ENCODE measurements at places on chromosomes 1 and 21.

- DNase-seq: no peak
Measured at GRCh38 chr1:81220614-81221071, 580.1 kb upstream of the ADGRL2 start.

- DNase-seq: no peak
Measured at GRCh38 chr21:44455524-44456213, 359 bp downstream of the LRRC3 start.

- DNase-seq: no peak
Measured at GRCh38 chr1:28037946-28038345, 50.5 kb downstream of the EYA3 start.

- no peak for DNase-seq
Measured at GRCh38 chr1:177306981-177307380, 136.2 kb downstream of the BRINP2 start.

DNA sequence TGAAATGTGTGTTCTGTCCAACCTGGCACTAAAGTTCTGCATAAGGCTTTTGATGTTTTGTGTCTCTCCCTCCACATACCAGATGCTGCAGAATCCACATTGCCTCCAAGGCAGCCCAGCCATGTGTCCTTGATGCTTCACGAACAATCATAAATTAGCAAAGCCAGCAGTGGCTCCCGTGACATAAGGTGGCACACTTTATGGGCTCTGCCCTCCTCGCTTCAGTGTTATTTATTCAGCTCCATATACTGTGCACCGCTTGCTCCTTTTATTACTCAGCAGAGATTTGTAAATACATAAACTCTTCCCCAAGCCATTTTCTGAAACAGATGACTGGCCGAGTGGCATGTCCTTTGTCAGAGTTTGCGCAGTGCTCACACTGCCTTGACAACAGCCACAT, 112.8 kb upstream of the SLC35F3 start:
- DNase-seq: no peak

GRCh38 chr1:27597516-27598294, 6.2 kb downstream of the AHDC1 start:
- no peak for DNase-seq

DNA sequence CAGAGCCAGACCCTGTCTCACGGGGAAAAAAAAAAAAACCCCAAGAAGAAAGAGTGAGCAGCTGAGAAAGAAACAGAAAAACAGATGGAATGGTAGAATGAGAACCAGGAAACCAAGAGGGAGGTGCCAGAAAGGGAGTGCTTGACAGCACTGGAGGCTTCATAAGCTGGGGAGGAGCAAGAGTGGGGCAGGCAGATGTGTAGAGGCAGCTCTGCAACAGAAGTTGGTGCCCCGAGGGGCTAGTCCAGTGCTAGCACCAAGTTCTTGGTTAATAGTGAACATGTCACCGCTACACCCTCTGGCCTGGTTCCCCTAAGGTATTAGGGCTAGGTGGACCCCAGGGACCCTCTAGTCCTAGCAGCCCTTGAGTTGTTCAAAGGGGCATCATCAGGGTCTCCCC, 98.0 kb downstream of the TGFBR3 start:
- no peak for DNase-seq

GRCh38 chr1:84021822-84022221, 22.9 kb upstream of the TTLL7 start:
- DNase-seq: no peak

GRCh38 chr1:91735266-91735845, 150.6 kb downstream of the TGFBR3 start:
- DNase-seq: no peak

Measured in substantia nigra (tissue), 51 donors.